ENCODE measurements at places on chromosomes 5 and 9.

DNA sequence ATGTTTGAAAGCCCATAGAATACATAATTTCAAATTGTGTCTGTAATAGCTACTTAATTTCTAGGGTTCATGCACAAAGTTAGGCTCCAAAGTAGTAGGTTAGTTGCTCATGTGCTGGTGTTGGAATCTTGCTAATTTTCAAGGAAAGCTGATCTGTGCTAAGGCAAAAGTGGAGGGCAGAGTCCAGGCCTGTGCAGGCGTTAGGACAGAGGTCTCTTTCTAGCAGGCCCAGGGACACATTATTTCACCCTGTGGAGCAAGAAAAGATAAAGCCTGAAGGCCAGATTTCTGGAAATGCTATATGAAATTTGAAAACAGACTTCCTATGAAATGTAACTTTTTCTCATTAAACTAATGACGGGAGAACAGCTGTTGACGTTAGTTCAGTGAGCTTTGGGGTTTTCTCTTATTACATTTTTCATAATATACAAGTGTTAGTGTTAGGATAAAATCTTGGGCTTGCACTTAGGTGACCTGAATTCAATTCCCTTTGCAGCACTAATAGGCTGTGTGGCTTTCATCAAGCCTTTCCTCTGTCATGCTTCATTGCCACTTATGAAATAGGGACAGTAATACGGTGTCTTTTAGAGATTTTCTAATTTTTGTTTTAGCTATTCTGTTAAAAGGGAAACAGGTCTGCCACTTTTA, 196.7 kb upstream of the HAPLN1 start:
- DNase-seq: no peak

- DNase-seq: no peak
These were observed 66.6 kb downstream of the RGS3 start for GRCh38 chr9:113530022-113530635.

DNA sequence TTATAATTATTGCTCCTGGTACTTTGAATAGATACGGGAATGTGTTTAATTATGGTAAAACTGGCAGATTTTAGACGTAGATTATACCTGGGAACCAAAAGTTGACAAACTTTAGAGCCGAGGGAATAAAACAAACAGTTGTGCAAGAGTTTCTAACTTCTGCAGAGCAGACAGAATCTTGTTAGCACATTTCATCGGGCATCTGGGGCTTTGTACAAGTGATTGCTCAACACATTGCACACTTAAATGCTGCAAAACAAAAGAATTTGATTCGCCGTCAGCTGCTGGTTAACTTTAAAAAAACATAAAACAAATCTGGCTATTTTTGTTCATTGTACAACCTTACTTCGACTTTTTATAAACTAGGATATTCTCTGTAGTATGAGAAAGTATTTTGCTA, 398.1 kb downstream of the MAN2A1 start:
- no peak for DNase-seq

DNA sequence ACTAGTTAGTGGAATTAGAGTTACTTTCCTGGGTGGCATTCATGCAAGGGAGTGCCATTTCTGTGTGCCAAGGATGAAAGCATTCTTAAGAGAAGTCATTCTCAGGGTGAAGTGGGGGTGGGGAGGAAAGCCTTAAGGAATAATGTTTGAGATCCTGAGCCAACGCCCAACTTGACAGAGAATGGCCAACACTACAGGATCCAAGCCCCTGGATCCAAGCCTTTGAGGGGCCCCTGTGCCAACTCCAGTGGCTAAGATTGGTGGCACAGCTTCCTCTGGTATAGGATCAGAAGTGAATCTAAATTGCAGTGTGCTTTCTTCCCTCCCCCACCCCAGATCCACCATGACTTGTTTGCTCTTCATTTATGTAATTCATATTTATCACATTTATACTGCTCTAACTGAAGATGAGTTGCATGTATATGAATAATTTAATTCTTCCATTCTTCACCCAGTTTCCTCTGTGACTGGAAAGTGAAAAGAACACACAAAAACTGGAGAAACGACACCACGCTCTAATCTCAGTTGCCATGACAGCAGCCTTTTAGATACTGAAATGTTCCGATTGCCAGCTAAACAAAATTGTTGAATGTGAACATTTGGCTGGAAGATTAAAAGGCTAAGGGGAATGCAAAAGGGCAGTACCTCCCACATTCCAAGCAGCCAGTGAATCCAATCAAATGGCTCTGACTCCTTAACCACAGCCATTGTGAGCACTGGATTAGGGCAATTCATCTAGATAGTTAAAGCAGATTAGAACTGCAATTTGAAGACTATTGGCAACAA, 4.5 kb downstream of the ZNF608 start:
- no peak for DNase-seq

GRCh38 chr5:145680767-145681166, 154.4 kb downstream of the PRELID2 start:
- DNase-seq: no peak
